ENCODE measurements at places on chromosomes 1 and 21.

GRCh38 chr1:213466541-213466940, 415.5 kb downstream of the RPS6KC1 start:
- no peak for DNase-seq

DNA sequence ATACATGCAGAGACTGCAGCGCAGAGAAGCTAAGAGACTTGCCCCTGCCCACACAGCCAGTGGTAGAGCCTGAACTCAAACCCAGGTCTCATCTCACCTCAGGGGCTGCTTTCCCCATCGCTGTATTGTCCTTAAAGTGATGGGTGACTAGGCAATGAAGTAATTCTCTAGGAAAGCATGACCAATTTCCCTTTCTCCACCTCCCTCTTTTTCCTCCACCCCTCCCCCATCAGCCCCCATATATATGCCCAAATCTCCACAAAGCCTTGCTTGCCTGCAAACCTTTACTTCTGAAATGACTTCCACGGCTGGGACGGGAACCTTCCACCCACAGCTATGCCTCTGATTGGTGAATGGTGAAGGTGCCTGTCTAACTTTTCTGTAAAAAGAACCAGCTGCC, at the start of gene IL24:
Gene IL24, plus strand, starts transcription at position 269 of the 400 bp plus-strand sequence. CDS start 390 bp downstream, outside the sequence.
- no peak for DNase-seq

- no peak for DNase-seq
Measured at GRCh38 chr1:95353194-95353593, 119.2 kb downstream of the RWDD3 start.

- DNase-seq, result no peak
Measured at GRCh38 chr1:150187560-150187931, 37.8 kb downstream of the PLEKHO1 start.

DNA sequence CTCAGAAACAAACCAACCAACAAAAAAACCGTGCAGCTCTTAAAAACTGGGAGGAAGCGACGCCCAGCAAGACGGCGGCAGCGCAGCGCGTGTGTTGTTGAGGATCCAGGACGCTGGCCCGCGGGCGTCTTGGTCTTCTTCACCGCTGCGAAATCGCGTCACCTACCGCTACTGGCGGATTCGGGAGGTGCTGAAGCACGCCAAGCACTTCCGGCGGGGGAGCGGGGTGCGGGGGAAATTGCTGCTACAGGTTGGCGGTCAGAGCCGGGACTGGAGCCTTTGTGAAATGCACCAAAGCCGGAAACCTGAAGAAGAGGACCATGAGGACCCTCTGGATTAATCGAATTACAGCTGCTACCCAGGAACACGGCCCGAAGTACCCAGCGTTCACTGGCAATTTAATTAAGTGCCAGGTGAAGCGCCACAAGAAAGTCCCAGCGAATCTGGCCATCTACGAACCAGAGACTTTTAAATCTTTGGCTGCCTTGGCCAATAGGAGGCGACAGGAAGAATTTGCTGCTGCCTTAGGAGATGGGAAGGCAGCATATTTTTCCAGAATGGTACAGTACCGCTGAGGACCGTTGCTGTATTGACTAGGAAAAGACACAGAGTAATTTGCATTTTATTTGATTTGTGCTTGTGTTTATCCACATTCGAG, 11.9 kb upstream of the RIPPLY3 start:
- DNase-seq, result no peak

GRCh38 chr1:108961198-108961597, 2.1 kb downstream of the CLCC1 start:
- no peak for DNase-seq

GRCh38 chr1:150622303-150622975, 7.0 kb downstream of the ENSA start:
- DNase-seq, result no peak

- DNase-seq, result no peak
Measured at GRCh38 chr1:58780836-58781452, 2.9 kb downstream of the JUN start.

DNA sequence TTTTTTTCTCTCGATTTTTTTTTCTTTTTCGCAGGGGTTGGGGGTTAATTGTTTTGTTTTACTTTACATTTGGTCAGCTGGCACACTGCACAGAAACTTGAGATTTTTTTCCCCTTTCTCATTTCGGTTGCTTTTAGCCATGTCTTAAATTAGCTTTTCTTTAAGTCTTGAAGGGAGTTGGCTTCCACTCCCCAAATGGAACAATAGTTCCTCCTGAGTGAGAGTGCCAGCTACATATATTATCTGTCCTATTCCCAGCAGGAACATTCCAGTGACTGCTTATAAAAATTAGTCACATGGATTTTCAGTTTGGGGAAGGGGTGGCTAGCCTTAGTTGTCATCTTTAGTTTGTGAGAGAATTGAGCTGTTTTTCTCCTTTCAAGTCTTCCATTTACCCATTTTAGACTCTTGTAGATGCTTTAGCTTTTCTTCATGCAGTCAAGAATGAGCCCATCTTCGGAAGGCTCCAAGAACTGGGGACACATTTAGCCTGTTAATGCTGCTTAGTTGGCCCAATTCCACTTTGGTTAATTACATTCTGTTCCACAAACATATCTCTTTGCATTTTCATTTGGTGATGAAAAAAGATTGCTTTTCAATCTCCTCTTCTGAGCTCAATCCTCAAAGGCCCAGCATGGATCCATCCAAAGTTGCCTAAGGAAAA, 510.1 kb upstream of the CXADR start:
- DNase-seq, result no peak

GRCh38 chr1:59765011-59765730, 49.6 kb upstream of the HOOK1 start:
- no peak for DNase-seq

DNA sequence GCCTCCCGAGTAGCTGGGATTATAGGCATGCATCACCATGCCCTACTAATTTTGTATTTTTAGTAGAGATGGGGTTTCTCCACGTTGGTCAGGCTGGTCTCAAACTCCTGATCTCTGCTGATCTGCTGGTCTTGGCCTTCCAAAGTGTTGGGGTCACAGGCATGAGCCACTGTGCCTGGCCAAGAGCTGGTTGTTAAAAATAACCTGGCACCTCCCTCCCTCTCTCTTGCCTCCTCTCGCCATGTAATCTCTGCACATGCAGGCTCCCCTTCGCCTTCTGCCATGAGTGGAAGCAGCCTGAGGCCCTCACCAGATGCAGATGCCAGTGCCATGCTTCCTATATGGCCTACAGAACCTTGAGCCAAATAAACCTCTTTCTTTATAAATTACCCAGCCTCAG, 74.7 kb upstream of the TLR5 start:
- no peak for DNase-seq

DNA sequence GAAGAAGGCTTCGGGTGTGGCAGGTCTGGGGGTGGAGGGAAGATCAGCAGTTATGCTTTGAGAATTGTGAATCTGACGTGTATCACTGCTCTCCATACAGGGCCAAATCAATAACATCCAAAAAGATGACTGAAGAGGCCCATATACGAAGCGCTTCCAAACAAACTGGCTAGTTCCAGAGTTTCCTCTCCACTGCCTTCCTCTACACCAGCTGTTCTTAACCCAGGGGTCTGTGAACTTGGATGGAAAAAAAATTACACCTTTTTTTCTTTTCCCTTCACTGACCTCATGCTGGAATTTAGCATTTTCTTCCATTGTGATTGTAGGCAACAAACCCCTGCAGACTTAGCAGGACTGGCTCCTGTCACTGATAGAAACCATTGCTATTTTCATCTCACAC, 77.1 kb upstream of the NBL1 start:
- DNase-seq, result no peak

- DNase-seq, result no peak
Measured at GRCh38 chr1:156775799-156776198, 8.5 kb downstream of the PRCC start.

GRCh38 chr1:95451904-95452303, 217.9 kb downstream of the RWDD3 start:
- DNase-seq, result no peak

- no peak for DNase-seq
Measured at GRCh38 chr1:198283222-198283621, 126.4 kb downstream of the NEK7 start.

DNA sequence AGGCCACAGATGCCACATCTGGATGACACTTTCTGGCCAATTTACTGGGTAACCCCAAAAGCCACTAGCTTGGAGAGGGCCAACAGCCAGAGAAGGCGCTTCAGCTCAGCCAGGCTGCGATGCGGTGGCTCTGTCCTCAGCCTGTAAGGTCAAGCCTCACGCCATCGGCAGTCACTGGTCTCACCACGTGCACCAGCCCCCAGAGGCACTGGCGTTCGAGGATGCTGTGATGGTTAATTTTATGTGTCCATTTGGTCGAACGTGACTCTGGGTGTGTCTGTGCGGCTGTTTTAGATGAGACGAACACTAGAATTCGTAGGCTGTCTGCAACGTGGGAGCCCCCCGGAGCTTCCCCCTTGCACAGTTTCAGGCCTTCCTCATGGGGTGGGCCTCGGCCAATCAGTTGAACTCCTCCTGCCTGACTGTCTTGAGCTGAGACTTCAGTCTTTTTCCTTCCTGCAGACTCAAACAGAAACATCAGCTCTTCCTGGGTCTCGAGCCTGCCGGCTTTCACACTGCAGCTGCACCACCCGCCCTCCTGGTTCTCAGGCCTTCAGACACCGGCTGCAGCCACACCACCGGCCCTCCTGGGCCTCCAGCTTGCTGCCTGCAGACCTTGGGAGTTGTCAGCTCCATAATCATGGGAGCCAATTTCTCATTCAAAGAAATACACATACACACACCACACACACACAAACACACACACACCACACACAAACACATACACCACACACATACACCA, 41.6 kb upstream of the SLC45A1 start:
- DNase-seq, result no peak

DNA sequence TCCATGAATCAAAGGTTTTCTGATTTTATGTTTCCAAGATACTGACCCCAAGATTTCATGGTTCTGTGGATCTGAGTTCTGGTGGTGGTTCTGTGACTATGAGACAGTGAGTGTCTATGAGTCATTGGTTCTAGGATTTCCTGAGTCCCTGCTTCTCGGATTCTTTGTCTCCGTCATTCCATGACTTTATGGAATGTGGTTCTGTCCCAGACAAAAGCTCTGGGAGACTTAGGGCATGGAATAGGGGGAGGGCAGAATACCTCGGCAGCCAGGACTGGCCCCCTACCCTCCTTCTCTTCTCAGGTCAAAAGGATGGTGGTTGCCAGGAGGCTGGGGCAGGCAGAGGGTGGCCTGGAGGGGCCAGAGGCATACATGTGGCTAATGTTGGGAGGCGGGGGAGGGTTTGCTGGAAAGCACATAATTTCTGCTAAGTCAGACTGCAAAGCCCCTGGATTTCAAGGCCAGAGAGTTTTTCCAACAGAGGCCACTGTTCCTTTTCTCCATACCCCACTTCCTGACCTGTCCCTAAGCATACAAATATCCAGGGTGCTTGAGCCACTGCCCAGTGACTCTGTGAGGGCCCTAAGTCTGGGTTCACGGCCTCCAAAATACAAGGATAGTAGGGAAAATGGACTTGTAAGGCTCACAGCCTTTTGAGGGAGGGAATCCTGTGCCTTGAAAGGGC, 17.2 kb downstream of the CDCP2 start:
- DNase-seq, result no peak

GRCh38 chr1:162091681-162092524, 22.4 kb downstream of the NOS1AP start:
- DNase-seq, result no peak

DNA sequence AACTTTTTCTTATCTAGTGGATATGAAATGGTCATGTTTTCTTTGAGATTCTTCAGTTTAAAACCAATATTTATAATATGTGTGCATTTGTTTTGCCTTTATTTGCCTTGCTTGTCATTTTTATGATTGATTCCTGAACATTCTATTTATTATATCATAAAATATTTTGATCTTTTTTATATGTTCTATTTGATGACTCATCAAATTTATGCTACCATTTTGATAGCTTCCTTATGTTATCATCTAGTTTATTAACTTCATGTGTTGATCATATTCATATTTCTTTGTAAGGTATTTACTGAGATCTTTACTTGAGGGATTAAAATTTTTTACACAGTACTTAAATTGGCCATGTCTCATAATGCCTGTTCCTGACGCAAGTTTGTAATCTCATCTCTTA, 1650.0 kb downstream of the AMY1C start:
- no peak for DNase-seq
